ENCODE measurements at places on chromosomes 16 and 17.

GRCh38 chr16:30519120-30520049, 7.0 kb downstream of the ZNF768 start:
- DNase-seq: no peak

- DNase-seq: no peak
Observed at GRCh38 chr16:80559369-80559768, 18.6 kb downstream of the DYNLRB2 start.

DNA sequence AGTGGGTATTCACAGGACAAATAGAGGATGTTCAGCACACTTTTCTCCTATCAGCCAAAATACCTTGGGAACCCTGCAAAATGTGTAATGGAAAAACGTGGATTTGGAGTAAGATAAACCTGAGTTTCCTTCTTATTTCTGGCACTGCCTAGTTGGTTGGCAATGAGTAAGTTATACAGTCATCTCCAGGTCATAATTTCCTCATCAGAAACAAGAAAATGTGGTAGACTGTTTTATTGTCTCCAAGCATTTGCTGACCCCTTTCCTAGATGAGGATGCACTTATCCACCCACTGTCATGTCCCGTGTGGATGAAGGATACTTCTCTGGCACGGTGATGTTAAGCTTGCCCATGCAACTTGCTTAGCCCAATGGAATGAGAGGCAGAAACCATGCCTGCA, 458.0 kb downstream of the KIF2B start:
- DNase-seq: no peak

- DNase-seq: no peak
Observed at GRCh38 chr16:49967012-49967559, 57.9 kb upstream of the CNEP1R1 start.

GRCh38 chr16:76665571-76666275, 388.5 kb downstream of the CNTNAP4 start:
- no peak for DNase-seq

GRCh38 chr17:12472252-12473173, 193.2 kb upstream of the MYOCD start:
- no peak for DNase-seq

DNA sequence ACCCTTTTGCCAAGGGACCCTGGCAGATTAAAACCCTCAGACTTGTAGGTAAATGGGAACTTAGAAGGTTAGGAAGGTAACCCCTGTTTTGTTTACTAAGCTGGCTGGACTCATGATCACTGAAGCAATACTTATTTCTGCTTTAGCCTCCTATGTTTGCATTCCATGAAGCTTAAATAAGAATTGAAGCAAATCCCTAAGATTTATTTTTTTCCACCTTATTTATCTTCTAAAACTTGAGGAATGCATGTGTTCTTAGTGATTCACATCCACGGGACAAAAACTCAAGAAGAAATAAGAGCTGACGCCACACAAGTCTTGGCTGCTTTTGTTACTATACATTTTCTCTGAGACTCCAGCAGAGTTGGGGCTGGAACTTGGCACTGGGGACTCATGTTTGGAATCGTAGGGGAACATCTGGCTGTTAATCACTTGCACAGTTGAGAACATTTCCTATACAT, 35.5 kb downstream of the CLUAP1 start:
- DNase-seq: no peak

- no peak for DNase-seq
Observed at GRCh38 chr17:80105762-80106161, 4.4 kb downstream of the GAA start.

- DNase-seq: no peak
Observed at GRCh38 chr16:7303660-7304200, 28.9 kb upstream of the RBFOX1 start.

GRCh38 chr16:48109475-48109874, 46.3 kb downstream of the ABCC12 start:
- DNase-seq: no peak

DNA sequence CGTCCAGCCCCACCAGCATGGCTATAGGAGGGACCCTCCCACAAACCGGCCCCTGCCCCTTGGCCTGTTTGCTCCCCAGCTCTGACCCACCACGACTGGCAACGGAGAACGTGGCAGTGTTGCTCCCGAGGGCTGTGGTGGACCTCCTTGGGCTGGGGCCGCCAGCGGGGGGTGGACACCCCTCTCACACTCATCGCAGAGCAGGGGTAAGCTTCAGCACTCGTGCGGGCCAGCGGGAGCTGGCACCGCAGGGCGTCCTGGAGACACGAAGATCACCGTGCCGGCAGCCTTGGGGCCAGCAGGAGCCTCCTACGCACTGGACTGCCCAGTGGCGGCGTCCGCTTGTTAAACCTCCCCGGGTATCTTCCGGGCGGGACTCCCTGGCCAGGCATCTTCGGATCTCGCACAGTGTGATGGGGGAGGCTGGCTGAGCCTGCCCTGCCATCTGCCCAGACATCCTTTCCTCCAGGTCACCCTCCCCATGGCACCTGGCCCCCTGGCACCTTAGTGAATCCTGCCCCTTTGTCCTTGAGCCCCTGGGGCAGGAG, 53.5 kb downstream of the ABR start:
- no peak for DNase-seq

GRCh38 chr16:54526916-54527315, 240.3 kb upstream of the IRX3 start:
- DNase-seq: no peak

DNA sequence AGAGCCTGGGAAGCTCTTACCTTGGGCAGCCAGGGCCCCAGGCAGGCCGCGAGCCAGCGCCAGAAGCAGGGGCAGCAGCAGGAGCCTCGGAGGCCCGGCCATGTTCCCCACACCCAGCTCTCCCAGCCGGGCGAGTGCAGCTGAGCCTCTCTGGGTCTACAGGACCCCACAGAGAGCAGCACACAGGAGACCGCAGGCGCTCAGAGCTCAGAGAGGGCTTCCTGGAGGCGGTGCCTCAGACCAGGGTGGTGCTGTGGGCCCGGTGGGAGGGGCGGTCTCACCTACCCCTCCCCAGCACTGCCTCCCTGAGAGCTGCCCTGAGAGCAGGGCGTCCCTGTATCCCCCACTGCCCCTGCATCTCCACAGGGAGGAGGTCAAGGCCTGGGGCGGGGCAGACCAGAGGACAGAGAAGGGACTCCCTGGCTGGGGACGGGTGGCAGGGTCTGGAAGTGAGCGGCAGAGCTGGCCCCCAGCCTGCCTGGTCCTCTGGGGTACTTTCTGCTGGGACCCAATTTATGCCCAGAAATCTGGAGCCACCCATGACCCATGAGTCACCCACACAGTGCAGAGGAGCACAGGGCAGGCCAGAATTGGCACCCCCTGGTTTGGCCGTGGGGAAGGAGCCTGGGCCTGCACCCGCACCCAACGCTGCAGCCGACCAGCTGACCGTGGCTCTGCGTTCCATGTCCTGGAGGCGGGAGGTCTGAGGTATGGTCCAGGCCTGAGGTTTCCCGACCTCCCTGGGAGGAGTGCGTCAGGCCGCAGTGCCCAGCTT, at the start of gene CD7:
Gene CD7, minus strand, starts transcription at position 215 of the 775 bp plus-strand sequence. Its CDS starts 113 bp downstream, at position 102.
- DNase-seq: no peak

DNA sequence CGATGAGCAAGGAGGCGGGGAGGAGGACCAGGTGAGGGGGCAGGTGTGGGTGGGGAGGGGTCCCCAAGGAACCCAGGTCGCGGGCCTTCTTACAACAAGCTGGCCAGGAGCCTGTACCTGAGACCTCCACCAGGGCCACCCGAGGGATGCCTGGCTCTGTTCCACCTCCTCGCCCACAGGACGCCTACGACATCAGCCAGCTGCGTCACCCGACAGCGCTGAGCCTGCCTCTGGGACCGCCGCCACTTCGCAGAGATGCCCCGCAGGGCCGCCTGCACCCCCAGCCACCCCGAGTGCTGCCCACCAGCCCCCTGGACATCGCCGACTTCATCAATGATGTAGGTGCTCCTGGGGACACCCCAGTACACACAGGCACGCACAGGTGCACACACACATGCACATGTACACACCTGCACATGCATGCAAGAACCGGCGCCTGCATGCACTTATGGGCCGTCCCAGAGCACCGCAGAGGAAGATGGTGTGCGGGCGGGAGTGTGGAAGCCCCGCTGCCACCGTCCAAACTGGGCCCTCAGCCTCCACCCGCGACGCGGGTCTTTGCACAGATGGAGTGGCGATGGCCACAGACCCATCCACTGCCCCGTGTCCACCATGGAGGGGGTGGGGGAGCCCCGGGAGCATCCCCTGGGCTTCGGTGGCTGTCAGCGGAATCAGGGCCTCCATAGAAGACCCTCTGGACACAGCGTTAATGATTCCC, 6.6 kb downstream of the SLC22A31 start:
- DNase-seq: no peak

GRCh38 chr17:74216505-74216904, 3.1 kb downstream of the TTYH2 start:
- no peak for DNase-seq

GRCh38 chr17:78819806-78820792, 20.5 kb downstream of the USP36 start:
- no peak for DNase-seq

- no peak for DNase-seq
Observed at GRCh38 chr16:81175325-81175891, 63.1 kb upstream of the BCO1 start.

GRCh38 chr17:41792845-41793783, 6.6 kb upstream of the JUP start:
- DNase-seq: no peak
